ENCODE measurements at places on chromosomes 16 and 17.

- no peaks in the 10 kb centered on the region for H3K27me3 ChIP-seq
- DNase-seq = no peak
- no peak overlapping the region for H3K27ac ChIP-seq
- no peak overlapping the region for H3K4me3 ChIP-seq
- no peaks in the 10 kb centered on the region for H3K36me3 ChIP-seq
Measured at GRCh38 chr17:69962436-69962995, 112.5 kb upstream of the KCNJ16 start.

DNA sequence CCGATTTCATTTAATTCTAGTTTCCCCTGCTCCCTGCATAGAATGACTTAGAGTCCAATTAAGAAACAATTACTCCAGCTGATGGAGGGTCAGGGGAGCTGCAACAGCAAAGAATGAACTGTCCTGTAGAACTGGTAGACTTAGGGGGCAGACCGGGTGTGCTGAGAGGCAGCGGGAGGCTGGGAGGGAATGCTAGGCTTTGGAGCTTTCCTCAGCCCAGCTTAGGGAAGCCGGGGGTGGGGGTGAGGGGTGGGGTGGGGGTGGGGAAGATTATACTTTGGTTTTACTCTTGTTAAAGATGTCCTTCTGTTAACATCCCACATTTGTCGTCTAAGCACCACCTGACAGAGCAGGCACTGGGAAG, 458.6 kb upstream of the ASIC2 start:
- peaks cover 2% of the 10 kb centered on the region for H3K27me3 ChIP-seq
- no peaks in the 10 kb centered on the region for H3K36me3 ChIP-seq

DNA sequence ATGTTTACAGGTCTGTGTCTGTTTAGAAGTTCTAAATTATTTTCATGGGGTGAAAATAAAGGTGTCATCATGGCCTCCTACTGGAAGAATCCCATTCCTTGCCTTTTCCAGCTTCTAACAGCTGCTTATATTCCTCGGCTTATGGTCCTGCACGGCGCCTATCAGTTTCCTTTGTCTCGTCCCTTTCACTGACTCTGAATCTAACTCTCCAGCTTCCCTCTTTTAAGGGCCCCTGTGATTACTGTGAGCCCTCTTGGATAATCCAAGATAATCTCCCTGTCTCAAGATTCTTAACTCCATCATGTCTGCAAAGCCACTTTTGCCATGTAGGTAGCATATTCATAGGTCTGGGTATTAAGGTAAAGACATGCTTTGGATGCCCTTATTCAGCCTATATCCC, 441.0 kb upstream of the ERCC4 start:
- no peak for DNase-seq
- H3K36me3 ChIP-seq = no peaks in the 10 kb centered on the region
- H3K27ac ChIP-seq = no peak overlapping the region
- no peaks in the 10 kb centered on the region for H3K4me1 ChIP-seq
- no peaks in the 10 kb centered on the region for H3K27me3 ChIP-seq

GRCh38 chr16:80047842-80048241, 447.3 kb upstream of the MAF start:
- peaks cover 6% of the 10 kb centered on the region for H3K4me1 ChIP-seq
- H3K27me3 ChIP-seq = no peaks in the 10 kb centered on the region
- H3K27ac ChIP-seq = no peak overlapping the region
- no peak for DNase-seq
- no peaks in the 10 kb centered on the region for H3K36me3 ChIP-seq
- H3K4me3 ChIP-seq = no peak overlapping the region

DNA sequence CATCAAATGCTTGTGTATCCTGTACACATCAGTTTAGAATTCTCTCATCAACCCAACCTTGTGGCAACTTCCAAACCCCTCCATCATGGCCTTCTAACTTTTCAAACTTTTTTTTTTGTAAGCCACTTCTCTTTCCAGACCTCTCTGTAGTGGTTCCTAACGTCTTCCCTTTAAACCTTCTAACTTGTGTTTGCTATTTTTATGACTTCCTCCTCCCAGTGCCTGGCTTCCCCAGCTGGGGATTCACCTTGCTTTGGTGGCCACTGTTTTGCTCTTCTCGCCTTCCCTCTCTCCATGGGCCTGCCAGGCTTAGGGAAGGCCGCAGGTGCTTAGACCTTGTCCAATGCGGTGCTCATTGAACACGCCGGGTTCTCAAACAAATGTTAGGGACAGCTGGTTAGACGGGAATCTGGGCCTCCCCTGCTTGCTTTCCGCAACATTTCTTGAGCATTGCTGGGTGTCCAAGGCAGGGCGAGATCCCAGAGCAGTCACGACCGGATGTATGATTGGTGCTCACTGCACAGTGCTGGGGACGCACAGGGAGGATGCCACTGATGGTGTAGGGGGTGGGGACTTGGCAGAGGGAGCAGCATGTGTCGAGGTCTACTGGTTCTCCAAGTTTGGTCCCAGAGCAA, 1.1 kb upstream of the XYLT2 start:
- peaks cover 13% of the 10 kb centered on the region for H3K4me1 ChIP-seq
- H3K36me3 ChIP-seq = no peaks in the 10 kb centered on the region
- DNase-seq = no peak
- H3K27me3 ChIP-seq = no peaks in the 10 kb centered on the region
- no peak overlapping the region for H3K4me3 ChIP-seq
- H3K27ac ChIP-seq = no peak overlapping the region

GRCh38 chr17:45927247-45927646, 32.9 kb downstream of the MAPT start:
- H3K4me3 ChIP-seq = no peak overlapping the region
- H3K4me1 ChIP-seq = no peaks in the 10 kb centered on the region
- peaks cover 6% of the 10 kb centered on the region for H3K27me3 ChIP-seq

- peaks cover 3% of the 10 kb centered on the region for H3K4me1 ChIP-seq
- no peak overlapping the region for H3K4me3 ChIP-seq
- H3K27me3 ChIP-seq = no peaks in the 10 kb centered on the region
- no peak for DNase-seq
Measured at GRCh38 chr16:87416826-87417527, 24.8 kb downstream of the MAP1LC3B start.

DNA sequence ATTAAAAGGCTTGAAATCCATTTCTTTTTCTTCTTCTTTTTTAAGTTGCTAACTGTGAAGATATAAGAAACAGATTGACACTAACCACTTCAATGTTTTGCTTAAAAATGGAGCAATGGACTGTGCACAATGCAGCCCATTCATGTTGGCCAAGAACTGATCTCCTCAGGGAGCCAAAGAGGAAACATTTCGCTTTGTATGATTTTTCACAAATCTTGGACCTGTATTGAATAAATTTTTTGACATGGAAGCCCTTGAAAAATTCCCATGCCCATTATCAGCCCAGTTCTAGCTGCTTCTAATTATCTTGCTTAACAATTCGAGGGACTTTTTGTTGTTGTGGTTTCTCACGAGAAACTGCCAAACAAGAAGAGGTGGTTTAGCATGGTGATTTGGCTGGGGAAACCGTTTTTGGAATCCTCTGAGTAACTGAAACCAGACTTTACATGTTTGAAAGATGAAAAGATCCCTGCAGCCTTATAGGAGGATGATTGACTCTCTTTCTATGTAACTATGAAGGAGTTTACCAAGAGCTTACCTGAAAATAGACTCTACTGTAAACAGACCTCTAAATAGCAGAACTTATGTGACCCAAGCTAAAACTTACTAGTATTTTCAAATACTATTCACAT, 1389.4 kb upstream of the GOT2 start:
- no peaks in the 10 kb centered on the region for H3K36me3 ChIP-seq
- no peaks in the 10 kb centered on the region for H3K27me3 ChIP-seq
- no peak overlapping the region for H3K4me3 ChIP-seq
- DNase-seq = no peak

- no peaks in the 10 kb centered on the region for H3K36me3 ChIP-seq
- H3K27me3 ChIP-seq = peaks cover 95% of the 10 kb centered on the region
- no peak overlapping the region for H3K4me3 ChIP-seq
- no peak for DNase-seq
- H3K4me1 ChIP-seq = peaks cover 11% of the 10 kb centered on the region
- no peak overlapping the region for H3K27ac ChIP-seq
Measured at GRCh38 chr17:48719642-48720265, 2.6 kb downstream of the PRAC1 start.

DNA sequence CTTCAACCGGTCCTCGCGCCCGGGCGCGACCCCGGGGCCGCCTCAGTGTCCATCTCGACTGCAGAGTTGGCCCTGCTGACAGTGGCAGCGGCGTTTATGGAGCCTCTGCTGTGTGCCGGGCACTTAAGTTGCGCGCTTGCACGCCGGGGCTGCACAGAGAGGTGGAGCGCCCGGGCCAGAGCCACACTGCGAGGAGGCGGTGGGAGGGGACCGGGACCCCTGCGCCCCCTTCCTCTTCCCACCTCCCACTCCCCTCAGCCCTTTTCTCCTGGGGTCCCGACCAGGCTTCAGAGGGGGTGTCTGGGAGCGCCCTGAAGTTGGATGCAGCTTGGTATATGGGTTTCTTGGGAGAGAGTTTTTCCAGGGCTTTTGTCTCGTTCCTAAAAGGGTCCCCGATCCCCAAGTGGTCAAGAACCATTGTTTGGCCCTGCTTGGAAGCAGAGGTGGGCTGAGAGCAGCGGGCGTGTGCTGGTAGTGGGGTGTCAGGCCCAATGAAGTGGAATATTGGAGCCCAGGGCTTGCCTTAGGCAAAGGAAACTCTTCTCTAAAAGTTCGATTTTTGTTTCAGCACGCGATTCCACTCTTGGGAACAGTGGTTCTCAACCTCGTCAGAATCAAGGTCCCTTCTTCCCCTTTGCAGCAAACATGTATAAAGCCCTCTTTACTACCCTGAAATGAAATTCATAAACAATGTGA, 605 bp downstream of the MRTFB start:
- H3K27me3 ChIP-seq = no peaks in the 10 kb centered on the region
- peak overlapping the region; percentile 87 for H3K4me3 ChIP-seq
- no peaks in the 10 kb centered on the region for H3K36me3 ChIP-seq
- no peak for DNase-seq

DNA sequence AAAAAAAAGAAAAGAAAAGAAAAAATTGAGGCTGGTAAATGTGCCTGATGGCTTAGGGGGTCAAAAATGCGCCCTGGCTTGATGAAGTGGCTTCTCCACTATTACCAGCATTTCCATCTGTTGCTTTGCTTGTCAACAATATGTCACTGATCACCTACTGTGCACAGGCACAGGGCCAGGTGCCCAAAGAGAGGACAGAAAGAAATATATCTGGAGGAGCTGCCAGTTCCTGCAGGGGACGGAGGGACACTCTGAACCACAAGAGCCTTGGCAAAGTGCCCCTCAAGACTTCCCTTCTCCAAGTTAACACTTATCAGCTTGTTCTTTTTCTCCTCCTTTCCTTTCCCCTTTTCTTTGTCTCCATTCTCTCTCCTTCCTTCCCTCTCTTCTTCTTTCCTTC, 34.7 kb downstream of the GINS3 start:
- H3K27ac ChIP-seq = no peak overlapping the region
- H3K36me3 ChIP-seq = no peaks in the 10 kb centered on the region
- no peak overlapping the region for H3K4me3 ChIP-seq

DNA sequence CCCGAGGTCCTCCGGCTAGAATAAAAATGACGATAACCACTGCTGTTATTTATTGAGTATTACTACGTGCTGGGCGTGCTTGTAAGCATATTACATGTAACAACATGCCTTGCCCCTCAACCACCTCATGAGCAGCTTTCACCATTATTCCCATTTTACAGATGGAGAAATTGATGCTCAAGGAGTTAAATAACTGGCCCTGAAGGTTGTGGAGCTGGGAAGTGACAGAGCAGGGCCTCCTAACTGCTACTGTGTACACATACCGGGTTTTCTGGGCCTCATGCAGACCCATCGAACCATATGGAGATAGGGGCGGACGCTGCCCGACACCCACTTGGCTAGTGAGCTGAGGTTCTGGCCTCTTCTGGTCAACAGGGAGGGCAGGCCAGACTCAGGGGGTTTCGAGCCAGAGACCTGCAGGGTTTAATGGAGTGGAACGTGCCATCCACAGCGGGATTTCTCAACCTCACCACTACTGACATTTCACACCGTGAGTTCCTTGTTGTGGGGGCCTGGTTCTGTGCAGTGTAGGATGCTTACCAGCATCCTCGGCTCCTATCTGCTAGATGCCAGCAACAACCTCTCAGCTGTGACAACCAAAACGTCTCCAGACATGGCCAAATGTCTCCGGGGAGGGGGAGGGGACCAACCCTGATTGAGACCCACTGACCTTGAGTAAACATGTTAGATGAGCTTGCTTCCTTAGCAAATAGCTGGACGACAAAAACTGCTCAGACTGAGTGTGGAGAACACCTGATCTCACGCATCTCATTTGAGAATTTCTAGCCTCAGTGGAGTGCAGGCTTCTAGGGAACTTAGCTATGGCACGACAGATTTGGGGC, 432.0 kb downstream of the SLC39A11 start:
- H3K36me3 ChIP-seq = no peaks in the 10 kb centered on the region
- H3K4me3 ChIP-seq = no peak overlapping the region
- no peak for DNase-seq
- peaks cover 10% of the 10 kb centered on the region for H3K4me1 ChIP-seq

DNA sequence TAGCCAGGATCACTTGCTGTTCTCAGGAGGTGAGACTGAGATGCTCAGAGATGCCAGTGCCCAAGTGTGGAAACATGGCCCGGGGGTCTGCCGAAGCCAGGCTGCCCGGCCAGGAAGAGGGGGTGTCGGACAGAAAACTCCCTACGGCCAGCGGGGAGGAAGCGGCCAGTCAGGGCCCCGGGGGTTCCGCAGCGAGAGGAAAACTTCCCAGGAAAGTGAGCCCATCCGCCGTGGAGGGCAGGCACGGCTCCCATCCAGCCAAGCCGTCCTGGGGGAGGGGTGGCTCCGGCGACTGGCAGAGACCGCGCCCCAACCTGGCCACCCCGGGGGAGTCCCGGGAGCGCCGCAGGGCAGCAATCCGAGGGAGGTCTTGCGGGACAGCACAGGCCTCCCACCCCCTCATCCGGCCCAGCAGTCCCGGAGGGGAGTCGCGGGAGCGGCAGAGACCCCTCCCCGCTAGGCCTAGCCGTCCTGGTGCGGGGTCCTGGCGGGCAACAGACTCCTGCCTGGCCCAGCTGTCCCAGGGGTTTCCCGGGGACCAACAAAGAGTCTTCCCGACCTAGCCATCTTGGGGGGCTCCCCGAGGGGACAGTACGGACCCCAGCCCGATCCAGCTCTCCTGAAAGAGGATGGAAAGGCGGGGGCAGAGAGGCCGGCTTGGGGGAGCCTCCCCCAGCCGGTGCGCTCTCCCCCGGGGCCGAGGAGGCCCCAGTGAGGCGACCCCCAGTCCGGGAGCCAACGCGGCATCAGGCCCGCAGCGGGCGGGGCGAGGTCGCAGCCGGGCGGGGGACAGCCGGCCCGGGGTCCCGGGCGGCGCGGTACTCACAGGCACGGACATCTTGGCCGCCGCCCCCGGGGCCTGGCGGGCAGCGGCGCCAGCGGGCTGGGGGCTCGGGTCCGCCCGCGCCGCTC, 13.8 kb upstream of the BCAR1 start:
- peak overlapping the region; percentile 99 for H3K4me3 ChIP-seq
- peaks cover 10% of the 10 kb centered on the region for H3K36me3 ChIP-seq
- peak; percentile 68 for DNase-seq
- no peaks in the 10 kb centered on the region for H3K27me3 ChIP-seq
- H3K27ac ChIP-seq = peak overlapping the region; percentile 85
- peaks cover 50% of the 10 kb centered on the region for H3K4me1 ChIP-seq

- no peak for DNase-seq
- peak overlapping the region; percentile 97 for H3K27ac ChIP-seq
- H3K4me1 ChIP-seq = peaks cover 54% of the 10 kb centered on the region
- no peak overlapping the region for H3K4me3 ChIP-seq
- no peaks in the 10 kb centered on the region for H3K36me3 ChIP-seq
Measured at GRCh38 chr16:74726716-74727115, 26.1 kb upstream of the MLKL start.
